ENCODE measurements at places on chromosomes 5 and 9.

DNA sequence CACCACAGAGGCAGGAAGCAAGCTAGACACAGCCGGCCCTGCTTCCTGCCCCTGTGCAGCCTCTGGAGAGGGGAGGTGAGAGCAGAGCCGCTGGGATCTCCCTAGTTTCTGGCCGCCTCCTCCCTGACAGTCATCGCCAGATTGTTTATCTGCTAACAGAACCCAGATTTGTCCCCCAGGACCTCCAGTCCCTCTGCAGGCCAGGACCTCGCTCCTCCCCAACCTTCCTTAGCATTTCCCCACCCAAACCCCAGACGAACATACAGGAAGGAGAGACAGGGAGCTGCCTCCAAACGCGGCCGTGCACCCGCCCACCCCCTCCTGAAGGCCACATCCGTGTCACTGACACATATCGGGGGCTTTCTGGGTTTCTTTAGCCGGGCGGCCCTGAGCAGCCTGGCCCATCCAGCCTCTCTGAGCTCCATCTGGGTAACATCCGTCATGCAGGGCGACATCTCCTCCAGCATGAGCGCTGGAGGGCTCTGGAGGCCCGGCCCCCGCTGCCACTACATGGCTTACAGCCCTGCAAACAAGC, 47.5 kb downstream of the DBH start:
- DNase-seq = no peak

DNA sequence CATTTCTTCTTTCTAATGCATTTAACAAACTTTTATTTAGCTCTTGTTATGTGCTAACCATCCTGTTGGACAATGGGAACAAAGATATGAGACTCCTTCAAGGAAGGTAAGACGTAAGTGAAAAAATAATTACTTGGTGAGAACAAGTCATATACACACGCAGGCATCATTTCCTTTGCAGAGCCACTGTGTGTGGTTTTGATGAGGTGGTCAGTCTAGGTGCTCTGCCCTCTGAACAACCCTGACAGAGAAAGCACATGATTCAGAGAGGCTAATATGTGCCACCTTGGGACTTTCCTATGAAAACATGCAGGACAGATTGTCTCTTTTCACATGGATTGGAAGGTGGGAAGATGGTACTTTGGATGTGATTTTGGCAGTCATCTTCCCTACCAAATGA, 1162.5 kb upstream of the DMAC1 start:
- DNase-seq = no peak

GRCh38 chr5:151451626-151452520, 4.5 kb downstream of the SLC36A1 start:
- DNase-seq = no peak

DNA sequence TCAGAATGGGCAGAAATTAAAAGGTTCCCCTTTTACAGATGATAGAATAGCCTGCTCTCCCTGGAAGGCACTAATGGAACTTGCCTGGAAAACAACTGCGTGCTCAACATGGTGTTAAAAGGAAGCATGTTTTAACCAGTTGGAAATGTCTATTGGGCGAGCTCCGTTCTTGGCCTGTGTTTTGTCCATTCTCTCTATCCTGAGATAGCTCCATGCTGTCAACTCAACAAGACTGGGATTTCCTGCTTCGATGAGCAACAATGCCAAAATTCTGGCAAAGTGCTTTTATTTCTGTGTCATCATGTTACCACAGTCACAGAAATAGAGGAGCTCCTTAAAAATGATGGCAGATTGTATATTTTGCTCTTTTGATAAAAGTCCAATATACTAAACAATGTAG, 198.3 kb downstream of the PLK2 start:
- no peak for DNase-seq

- no peak for DNase-seq
These were observed 225.4 kb upstream of the DAB2 start for GRCh38 chr5:39650008-39650762.

DNA sequence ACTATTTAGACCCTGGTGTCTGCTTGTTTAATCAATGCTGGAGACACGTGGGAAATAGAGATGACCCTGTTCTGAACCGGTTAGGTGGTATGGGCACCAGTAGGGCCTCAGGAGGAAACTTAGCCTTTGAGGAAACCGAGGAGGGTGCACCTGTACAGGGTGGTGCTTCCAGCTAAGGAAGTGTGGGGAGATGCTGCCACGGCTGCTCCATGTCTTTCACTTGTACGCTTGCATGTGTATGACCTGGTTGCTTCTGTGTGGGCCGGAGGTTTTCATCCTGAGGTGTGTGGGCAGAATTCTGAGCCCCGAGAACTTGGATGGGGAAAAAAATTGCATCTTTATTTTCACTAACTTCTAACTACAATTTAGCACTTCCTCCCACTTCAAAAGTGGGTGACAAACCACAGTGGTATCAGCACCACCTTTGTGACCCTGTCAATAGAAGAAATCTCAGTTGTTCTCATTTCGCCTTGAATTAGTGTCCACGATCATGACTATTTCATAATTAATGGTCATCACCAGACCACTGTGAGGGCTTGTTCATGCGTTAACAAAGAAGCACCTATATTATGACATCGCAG, 99.8 kb upstream of the SPATA31C2 start:
- DNase-seq = no peak

GRCh38 chr5:4313138-4313537, 717.5 kb downstream of the IRX1 start:
- DNase-seq = no peak

GRCh38 chr5:78065663-78066062, 228.8 kb downstream of the AP3B1 start:
- DNase-seq = no peak

GRCh38 chr9:89079391-89079790, 88.1 kb downstream of the S1PR3 start:
- DNase-seq = no peak

GRCh38 chr9:92760070-92760469, 4.6 kb downstream of the BICD2 start:
- DNase-seq = no peak

GRCh38 chr5:67120032-67120431, 76.6 kb downstream of the CD180 start:
- no peak for DNase-seq

DNA sequence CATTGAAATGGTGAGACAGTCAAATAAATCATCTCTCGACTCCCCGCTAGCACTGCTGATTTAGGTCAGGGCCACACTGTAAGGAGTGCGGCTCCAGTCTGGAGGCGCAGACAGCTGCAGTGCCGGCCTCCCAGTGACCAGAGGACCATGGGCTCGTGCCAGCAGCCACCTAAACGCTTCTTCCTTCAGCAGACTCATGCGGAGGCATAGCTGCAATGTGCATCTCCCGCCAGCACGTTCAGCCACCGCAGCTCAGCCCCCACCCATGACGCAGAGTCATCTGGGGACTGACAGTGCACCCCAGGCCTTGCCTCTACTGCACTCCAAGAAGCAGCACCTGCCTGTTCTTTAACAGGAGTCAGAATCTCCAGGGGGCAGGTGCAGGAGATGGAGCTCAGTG, 13.6 kb upstream of the MAPK9 start:
- DNase-seq = no peak

- DNase-seq = no peak
These were observed 80.2 kb downstream of the KCNIP1 start for GRCh38 chr5:170584003-170584402.

GRCh38 chr5:126854526-126855110, 77.7 kb downstream of the LMNB1 start:
- no peak for DNase-seq

DNA sequence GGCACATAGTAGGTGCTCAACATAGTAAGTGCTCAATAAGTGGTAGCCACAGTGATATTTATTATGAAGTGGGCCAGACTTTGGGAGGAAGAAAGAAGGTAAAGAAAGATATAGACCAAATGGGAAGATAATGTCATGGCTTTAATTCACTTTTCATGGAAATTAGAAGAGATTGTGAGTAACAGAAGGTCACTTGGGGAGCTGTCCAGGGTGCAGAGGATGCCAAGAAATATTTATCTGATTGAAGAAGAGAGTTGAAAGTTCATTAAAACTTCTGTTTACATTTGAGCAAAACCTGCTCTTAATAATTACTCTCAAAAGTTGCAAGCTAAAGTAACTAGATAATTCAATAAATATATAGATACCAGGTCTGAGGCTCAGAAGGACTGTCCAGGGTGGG, 28.3 kb upstream of the IL33 start:
- no peak for DNase-seq

DNA sequence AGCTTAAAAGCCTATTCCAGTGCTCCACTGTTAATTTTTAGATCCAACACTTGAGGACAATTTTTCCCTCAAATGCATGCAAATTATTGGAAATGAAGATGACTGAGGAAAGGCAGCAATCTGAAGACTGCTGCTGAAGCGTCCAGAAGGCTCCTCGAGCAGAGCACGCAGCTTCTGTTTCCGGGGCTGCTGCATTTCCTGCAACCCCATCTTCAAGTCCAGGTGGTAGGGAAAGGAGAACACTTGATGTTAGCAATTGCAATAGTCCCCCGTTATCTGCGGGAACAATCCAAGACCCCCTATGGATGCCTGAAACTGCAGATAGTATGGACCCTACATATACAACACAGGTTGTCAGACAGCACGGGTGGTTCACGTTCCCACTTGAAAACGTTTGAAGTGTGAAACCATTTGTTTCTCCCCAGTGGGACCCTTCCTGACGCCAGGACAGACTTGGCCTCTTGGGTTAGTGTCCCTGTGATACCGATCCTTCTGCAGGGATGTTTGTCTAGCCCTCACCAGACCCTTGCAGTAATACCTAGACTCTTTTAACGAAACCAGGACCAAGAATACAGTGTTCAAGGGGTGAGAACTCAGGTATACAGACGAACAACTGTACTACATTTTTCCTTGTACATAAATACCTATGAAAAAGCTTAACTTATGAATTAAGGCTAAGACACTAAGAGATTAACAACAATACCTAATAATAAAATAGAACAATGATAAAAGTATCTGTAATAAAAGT, 152.3 kb downstream of the HSD17B3 start:
- DNase-seq = no peak

DNA sequence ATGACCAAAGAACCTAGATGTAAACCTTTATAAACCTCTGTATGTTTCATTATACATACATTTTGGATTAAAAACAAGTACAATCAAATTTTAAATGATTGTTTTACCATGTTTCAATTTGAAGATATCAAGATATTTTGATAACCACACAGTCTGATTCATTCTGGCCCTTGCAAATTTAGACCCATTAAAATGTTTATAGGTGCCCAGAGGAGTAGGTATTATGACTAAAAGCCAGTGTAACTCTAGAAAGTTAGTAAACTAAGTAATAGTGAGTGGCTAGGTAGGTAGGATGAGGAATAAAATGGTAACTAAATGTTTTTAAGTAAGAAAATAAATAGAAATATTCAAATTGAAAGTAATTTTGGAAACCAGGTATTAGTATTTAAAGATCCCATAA, 165.5 kb downstream of the PBX3 start:
- no peak for DNase-seq

DNA sequence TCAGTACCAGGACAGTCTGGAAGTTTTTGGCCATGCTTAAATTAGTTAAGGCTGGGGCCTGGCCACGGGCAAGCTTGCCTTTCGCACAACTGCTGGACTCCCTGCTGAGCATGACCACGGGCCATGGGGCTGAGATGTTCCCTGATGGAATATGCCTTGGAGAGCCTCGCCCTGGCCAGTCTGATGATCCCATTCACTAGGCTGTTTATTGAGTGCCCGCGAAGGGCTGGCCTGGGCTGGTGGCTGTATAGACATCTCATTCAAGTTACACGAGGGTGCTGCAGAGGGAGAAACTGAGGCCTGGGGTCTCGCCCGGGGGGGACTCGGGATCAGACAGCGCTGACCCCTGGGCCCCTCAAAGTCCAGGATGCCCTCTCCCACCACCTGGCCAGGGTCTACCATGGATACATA, 7.8 kb upstream of the RXRA start:
- no peak for DNase-seq

DNA sequence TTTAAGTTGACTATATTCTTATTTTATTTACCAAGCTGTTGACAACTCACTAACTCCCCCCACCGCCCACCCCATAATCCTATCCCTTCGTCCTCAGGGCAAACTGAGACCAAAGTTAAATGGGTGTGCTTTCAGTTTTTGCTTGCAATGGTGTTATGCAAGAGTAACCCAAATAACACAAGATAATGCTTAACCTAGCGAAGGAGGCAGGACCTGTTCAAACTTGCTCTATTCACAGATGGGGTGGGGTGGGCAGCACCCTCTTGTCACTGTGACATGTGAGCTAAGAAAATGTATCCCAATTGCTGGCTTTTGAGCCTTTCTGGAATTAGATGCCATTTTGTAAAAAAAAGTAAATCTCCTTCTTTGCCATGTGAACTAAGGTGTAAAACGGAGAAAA, 40.4 kb downstream of the GLIS3 start:
- no peak for DNase-seq

DNA sequence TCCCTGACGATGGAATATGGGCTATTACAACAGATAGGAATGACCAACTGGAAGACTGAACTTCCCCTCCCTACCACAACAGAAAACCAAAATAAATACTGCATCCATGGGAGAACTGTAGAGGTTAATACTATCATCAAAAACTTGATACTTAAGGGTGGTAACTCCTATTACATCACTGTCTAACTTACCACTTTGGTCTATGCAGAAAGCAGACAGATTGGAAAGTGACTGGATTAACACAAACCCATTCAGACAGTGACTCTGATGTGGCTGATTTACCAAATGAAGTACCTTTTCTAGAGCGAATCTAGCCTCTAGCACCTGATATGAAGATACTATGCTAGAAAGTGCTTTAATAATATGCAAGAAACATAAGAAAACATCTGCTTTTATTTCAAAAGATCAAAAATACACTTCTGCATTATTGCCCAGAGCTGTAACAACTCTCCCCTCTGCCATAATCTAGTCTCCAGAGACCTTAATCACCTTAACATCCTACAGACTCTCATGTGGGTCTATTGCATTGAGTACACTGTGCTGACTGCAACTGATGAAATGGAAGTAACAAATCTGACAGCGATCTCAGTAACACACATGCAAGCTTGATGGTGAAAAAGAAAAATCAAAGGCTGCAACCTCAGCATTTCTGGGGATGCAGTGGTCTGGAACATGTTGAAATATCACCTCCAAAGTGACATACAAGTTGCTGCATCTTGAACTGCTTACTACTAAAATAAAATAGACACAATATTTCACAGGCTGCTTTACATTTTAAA, 62.7 kb downstream of the EPB41L4A start:
- DNase-seq = no peak

- no peak for DNase-seq
These were observed 55.0 kb upstream of the CDH12 start for GRCh38 chr5:22908129-22908528.

- no peak for DNase-seq
These were observed 19.8 kb upstream of the IQGAP2 start for GRCh38 chr5:76383126-76383832.

DNA sequence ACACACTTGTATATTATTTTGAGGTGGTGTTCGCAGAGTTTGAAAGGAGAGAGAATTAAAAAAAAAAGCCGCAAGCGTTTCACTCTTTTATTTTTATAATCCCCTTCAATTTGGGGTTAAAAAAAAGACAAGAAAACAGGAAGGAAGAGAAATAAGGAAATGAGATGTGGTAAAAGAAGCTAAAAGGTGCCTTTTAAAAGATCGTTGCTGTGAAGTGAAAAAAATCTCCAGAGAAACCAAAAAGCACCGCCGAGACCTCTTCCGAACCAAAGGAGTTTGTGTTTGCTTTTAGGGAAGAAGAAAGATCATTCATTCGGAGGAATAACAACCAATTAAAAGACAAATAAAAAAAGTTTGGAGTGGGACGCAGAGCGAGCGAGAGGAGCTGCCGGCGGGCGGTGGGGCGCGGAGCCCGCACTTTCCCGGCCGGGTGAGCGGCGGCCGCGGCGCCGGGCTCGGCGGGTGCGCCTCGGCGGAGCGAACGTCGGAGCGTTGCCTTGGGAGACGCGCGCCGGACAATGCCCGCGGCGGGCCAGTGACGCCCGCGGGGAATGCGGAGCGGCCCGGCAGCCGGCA, 355 bp downstream of the TLE4 start:
- no peak for DNase-seq

All from iPS DF 6.9 (cell line).